ENCODE measurements at places on chromosomes 11 and 22.

GRCh38 chr11:134231958-134232659 lies 7.6 kb downstream of the VPS26B start:
- no peak for DNase-seq

DNA sequence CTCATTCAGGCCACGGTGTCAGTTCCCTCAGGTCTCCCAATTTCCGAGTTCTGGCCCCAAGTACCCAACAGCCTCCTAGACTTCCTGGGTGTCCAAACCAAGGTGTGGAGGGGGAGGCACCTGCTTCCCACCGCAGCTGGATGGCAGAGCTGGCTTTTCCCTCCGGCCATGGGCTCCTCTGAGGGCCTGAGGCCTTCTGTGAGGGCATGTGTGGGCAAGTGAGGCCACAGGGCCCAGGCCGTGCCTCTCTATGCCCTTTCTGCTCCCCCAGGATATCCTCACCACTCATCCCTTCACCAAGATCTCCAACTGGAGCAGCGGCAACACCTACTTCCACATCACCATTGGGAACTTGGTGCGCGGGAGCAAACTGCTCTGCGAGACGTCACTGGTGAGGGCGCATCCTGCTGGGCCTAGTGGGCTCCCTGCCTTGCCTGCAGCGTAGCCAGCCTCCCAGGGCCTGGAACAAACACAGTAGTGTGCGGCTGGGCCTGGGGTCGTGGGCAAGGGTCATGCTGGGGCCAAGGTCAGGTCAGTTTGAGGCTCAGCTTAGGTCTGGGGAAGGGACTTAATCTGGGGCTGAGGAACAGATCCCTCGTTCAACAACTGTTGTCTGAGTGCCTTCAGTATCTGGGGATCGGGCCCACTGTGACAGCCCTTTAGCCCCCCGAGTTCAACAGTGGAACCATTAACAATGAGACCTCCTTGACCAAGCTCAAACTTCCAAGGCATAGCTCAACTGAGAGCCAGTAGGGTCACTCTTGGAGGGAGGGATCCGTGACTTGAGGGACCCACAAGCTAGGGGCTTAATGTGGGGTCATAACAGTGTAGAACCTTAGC lies 85.8 kb downstream of the MYO7A start:
- DNase-seq, result no peak

DNA sequence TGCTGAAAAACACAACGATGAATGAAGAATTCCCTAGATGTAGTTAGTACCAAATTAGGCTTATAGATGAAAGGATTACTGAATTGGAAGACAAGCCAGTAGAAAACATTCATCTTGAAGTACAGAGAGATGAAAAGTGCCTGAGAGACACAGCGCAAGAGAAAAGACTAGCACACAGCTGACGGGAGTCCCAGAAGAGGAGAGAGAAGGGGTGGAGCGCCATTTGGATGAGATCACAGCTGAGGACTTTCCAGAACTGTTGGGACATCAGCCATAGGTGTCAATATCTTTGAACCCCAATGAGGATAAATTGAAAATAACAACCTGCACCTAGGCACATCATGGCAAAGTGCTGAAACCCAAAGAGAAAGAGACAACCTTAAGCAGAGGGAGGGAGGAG lies 25.2 kb downstream of the ALG12 start:
- no peak for DNase-seq

DNA sequence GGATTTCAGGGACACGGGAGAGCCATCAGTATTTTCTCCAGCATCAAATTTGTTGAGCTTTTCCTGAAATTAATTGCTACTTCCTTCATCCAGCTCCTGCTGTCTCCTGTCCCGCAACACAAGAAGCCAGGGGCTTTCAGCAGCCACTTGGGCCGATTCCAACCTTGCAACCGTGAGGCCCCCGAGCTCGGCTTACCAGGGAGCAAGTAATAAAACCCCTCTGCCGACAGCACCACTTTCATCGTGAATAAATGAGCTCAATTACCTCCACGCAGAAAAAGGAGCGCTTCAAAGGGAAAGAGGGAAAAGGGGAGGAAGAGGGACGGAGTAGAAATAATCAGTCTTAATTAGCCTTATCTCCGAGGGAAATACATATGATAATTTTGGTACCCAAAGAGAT lies 76.6 kb downstream of the CELSR1 start:
- no peak for DNase-seq

DNA sequence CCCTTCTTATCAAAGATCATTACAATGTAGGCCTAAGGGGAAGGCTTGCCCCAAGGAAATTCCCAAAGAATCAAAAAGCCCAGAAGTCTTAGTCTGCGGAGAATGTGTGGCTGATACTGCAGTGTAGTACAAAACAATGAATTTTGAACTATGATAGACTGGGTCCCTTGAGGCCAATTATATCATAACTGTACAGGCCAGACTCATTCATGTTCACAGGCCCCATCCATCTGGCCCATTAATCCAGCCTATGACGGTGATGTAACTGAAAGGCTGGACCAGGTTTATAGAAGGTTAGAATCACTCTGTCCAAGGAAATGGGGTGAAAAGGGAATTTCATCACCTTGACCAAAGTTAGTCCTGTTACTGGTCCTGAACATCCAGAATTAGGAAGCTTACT lies 35.2 kb downstream of the IGLL1 start:
- no peak for DNase-seq

GRCh38 chr11:69954756-69955155 lies 123.4 kb upstream of the ANO1 start:
- no peak for DNase-seq

All from activated naive CD4-positive, alpha-beta T cell treated with anti-CD3 and anti-CD28 coated beads for 36 hours (primary cell).